Pericardium fibroblast (primary cell): ENCODE measurements at places on chromosomes 1 and 21. TPM values are rescaled to one million over a fixed set of nuclear protein-coding genes. Genes with fewer than 3 reads are reported as not detected.

PRELP gene
- 0.26 and 3.6 TPM in 2 replicates for total RNA-seq

MARK1 gene
- total RNA-seq = 0.93 and 0.94 TPM in 2 replicates

PER3 gene
- 1.1 and 1.5 TPM in 2 replicates for total RNA-seq

KHDRBS1 gene
- total RNA-seq = 40.5 and 40.9 TPM in 2 replicates

CLCN6 gene
- 9.6 and 17.8 TPM in 2 replicates for total RNA-seq

LCE3C gene
- not detected in 2 replicates for total RNA-seq

GPR161 gene
- total RNA-seq = 8.5 and 11.2 TPM in 2 replicates

SLAMF9 gene
- not detected in 2 replicates for total RNA-seq

FMN2 gene
- under 0.01 and 0.26 TPM in 2 replicates for total RNA-seq

EXTL2 gene
- total RNA-seq = 19.1 and 20.8 TPM in 2 replicates

OR2M3 gene
- not detected in 2 replicates for total RNA-seq
